ENCODE measurements at places on chromosomes 6 and 20.
A peak's percentile ranks its signal among the peaks of the same experiment; 100 is the strongest.

DNA sequence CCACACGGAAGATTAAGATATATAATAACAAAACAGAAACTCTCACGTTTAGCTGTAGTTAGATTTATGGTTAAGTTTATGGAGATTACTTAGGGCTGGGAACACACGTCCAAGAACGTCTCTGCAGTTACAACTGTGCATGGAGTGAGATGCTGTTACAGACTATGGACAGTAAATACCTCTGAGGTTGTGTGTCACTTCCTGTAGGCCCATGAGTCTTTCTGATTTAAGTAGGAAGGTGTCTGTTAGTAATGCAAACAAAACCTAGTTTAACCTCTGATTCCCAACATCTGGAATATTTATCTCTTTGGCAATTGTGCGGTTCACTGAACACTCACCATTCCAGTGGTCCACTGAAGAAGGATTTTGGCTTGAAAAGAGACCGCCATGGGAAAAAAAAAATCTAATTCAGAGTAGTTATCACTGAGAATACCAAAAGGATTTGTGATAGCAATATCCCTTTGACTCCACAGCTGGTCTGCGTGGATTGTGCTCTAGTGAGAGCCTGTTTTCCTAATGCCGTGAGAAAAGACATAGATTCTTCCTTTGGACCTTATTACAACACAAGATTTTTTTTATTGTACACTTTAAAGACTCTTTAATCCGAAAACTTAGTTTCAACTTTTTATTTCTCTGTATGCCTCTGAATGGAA is 478.2 kb upstream of the CITED2 start:
- DNase-seq, result no peak

- no peak for DNase-seq
Observed at GRCh38 chr20:45049904-45050471, 50.9 kb downstream of the KCNS1 start.

DNA sequence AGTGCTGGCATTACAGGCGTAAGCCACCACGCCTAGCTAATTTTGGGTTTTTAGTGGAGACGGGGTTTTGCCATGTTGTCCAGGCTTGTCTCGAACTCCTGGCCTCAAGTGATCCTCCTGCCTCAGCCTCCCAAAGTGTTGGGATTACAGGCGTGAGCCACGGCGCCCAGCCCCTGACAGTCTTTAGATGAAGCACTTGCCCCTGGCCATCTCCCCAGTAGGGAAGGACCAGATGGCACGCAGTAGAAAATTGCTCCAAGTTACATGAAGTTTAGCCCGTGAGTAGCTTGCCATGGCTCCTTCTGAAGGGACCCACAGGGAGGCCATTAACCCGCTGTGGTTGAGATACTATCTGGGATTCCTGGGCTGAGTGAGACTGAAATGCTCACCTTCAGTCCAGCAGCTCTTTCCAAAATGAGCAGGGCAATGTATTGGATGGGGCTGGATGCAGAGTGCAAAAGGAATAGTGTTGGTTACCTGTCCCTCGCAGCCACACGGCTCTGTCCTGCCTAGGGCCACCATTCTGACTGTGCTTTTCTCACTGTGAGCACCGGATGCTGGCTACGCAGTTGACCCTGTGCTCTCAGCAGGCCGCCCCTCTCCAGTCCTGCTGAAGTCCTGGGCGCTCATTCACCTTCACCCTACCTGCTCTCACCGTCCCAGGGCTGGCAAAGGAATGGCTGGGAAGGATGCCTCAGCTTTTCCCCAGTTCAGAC is 66.9 kb downstream of the EFCAB8 start:
- DNase-seq, result no peak

- DNase-seq, result no peak
Observed at GRCh38 chr20:50759678-50760077, 28.3 kb downstream of the PARD6B start.

DNA sequence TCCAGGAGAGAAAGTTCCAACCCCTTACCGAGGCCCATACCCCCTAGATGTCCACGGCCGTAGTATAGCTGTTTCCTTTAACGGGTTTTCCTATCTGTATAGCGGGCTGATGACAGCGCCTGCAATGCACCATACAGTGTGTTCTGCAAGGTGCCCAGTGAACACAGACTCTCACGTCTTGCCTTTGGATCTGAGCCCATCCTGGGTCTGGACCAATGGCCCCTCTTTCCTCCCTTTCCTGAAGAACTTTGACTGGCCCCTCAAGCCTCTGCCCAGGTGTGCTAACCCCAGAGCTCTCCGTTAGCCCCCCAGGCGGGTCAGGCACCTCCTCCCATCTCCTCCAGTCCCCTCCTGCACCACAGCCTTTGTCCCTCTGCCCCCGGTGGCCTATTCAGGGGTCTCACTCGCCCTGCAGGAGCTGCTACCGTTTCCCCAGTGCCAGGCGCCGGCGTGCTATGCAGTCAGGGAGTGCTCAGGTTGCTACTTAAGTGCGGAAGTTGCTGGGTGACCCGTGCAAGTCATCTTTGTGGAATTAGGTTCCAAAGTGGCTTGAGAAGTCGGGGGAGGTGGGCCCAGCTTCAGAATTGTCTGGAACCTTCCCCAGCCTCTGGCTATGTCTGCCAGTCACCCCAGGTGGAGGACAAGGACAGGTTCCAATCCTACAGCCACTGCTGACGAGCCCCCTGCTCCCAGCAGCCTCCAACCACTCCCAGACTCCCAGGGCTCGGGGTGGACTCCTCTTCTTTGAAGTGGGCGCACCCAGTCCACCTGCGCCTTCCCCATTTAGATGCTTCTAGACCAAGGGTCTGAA is 35.0 kb upstream of the ZBP1 start:
- no peak for DNase-seq

DNA sequence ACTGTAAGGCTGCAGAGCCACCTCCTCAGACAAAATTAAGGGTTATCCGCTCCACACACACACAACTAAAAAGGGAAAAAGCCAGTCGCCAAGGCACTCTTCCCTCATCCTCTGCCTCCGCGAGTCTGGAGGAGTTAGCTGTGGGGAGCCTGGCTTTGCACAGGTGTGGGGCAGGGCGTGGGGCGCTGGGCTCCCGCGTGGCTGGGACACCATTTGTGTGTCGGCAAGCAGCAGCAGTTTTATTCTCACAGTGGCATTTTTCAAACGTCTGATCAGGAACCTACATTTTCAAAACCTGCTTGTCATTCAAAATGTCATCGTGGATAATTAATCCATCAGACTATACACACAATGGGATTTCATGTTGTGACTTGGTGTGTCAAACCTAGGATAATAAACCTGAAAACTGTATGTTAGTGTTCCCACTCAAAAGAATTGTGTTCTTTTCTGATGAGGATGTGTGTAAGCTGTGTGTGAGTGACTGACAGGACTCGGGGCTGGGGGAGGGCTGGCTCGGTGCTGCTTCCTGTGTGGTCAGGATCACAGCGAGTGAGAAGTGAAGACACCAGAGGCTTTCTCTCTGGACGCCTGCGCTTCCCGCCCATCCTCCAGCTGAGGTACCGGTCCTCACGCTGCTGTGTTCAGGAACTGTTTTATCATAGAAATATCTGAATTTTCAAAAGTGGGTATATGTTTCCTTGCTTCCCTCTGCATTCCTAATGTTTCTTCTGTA is 83.1 kb downstream of the IRF4 start:
- DNase-seq, result peak; percentile 40

GRCh38 chr6:125639466-125640020 is 109.9 kb upstream of the HEY2 start:
- no peak for DNase-seq

GRCh38 chr6:35489995-35490791 is 6.7 kb downstream of the TEAD3 start:
- no peak for DNase-seq

- no peak for DNase-seq
Observed at GRCh38 chr6:157967020-157967419, 14.6 kb upstream of the SYNJ2 start.

DNA sequence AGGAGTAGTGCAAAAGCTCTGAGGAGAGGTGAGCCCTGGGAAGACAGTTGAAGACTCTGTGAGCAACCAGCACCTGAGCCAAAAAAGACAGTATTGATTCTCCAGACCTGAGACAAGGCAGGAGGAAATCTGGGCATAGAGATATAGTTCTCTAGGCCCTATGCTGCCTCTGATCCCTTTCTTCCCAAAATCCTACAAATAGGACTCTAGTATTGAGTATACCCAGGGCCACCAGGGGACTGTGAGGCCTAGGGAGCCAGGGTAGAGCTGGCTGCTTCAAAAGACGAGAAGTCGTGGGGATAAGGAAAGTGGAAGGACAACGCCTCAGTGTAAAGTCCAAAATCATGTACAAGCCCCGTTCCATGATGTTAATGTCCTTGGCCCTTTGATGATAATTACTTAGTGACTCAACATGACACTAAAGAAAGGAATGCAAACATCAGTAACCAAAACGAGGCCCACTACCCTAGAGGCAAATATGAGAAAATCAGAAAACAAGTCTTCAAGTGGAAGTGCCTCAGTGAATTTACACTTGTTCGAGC is 197.3 kb upstream of the PROKR2 start:
- no peak for DNase-seq

DNA sequence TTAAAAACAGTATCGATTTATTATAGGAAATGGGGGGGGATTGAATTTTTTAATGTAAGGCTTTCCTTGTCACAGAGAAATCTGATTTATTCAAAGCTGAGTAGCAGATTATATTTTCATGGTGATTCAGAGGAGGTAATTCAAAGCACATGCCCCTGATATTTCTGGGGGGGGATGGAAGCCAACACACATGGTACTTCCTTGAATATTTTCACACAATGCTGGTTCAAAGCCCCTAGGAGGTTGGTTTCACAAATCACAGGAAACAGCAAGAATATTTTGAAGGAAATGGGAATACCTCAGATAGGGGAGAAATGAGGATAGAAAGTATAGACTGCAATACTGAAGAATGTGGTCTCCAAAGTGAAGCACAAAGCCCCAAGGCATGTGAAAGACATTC is 98.8 kb downstream of the RTN4IP1 start:
- no peak for DNase-seq

- peak; percentile 56 for DNase-seq
Observed at GRCh38 chr6:31128093-31128676, 7.9 kb upstream of the CDSN start.

DNA sequence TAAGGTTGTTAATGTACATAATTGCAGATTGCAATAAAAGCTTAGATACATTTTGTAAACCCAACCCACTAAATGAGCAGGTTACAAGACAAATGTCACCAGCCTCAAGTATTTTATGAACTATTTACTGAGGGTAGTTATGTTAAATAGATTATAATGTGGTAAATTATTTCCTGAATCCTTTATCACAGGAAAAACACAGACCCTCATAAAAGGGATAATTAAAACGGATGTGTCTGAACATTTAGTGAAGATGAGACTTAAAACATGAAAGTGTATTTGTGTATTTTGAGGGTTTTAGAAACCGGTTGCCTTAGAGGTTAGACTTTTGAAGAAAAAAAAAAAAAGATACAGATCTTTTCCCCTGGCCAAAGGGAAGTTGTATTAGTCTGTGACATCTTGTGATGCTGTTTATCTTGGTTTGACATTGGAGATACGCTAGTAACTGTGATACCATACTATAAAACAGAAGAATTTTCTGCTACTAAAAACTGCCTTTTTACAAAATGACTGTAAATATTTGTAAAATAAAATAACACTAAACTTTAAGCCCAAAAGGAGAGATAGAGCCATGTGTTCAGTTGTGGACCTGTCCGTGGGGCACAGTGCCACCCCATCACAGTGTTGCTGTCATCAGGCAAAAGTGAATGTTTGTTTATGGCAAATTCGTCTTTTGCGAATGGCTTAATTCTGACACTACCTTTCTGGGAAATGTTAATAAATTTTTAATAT is 9.7 kb downstream of the DYNLT1 start:
- no peak for DNase-seq

DNA sequence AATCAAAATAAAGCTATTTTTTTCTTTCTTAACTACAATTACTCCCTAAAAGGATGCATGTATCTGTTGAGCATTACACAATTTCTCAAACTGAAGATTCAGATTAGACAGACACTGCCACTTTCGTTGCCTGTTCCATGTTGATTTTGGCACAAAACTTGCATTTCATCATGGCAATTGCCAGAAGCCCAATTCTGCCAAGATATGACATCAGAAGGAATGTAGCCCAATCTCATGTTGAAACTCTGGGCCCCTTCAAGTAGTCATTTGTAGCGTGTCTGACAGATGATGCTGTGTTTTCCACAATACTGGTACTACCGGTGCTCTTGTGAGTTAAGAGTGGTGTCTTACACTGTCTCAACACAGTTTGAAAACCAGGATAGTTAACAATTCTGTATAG is 705.4 kb downstream of the PTPRT start:
- no peak for DNase-seq

DNA sequence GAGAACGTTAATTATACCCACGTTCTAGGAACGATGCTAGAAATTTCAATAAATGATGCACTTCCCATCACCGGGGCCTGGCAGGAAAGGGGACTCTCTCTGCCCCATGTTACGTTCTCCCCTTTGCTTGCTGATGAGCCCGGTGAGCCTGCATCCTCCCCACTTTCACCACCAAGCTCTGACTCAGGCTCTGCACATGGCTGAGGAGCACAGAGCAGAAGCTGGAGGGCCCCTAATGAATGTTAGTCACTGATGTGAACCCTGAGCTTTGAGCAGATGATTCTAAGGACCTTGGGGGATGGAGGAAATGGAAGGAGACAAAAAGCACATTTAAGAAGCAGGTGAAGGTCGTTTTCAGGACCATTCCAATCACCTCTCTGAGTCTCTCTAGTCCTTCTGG is 468.2 kb upstream of the ARID1B start:
- DNase-seq, result no peak

GRCh38 chr6:20866935-20867703 is 332.9 kb downstream of the CDKAL1 start:
- DNase-seq, result no peak

- DNase-seq, result no peak
Observed at GRCh38 chr20:58971429-58971828, 9.6 kb upstream of the NELFCD start.

DNA sequence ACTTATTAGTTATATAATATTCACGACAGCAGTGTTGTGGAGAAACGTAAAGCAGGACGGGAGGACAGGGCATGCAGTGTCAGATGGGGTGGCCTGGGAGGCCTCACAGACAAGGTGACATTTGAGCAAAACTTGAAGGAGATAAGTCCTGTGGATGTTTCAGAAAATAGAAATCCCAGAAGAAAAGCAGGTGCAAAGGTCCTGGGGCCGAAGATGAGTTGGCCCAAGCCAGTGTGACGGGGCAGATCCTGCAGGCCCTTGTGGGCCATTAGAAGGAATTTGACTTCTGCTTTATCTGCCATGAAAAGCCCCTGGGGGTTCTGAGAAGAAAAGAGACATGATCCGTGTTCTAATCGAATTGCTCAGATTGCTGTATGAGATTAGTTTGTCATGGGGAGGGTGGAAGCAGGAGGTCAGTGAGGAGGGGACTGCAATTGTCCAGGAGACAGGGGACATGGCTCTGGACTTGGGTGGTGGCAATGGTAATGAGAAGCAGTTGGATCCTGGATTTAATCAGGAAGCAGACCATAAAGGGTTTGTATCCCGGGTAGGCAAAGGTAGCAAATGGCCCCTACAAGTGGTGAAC is 437.4 kb upstream of the SULF2 start:
- DNase-seq, result no peak
